NCI-H510A (cell line): ENCODE measurements at places on chromosomes 16 and 17.

GRCh38 chr17:39699818-39700147, at the start of gene ERBB2:
TSS of gene ERBB2 (plus strand) at chr17:39700064. CDS start at chr17:39700239, 175 bp downstream.
- DNase-seq: no peak

DNA sequence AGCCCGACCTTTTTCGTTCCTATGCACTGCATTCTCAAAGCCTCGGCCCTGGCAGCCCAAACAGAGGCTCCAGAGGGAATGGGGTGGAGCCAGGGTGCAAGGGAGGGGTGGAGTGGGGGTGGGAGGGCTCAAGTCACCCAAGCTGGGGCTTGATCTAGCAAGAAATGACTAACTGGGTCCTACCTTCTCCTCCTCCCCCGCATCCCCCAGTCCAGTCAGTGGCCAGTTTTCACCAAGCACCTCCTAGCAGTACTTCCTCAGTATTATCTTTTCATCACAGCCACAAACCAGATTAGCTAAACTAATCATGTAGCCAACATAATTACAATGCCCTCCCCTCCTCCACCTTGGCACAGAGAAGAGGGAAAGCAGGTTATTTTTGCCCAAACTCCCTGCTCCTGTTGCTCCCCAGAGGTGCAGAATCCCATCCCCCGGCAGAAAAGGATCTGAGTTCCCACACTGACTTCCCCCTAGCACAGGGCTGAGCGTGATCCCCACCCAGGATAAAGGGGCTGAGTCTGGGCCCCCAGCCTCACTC, 2.2 kb downstream of the JUP start:
- peak; percentile 56 for DNase-seq

DNA sequence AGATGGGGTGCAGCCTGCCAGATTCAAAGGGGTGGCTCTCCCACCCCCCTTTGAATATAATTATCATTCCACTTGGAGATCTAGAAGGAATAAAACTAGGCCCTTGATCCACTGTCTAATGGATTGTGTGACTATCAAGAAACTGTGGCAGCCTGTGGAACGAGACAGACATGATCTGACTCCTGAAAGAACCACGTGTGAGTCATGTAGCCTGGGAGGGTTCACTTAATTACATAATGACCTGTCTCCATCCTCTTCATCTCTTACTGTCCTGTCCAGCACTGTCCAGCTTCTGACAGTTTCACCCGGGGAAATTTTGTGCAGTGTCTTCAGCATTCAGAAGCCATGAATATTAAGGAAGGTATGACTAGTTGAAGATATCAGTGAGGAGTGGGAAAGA, 43.3 kb upstream of the CDH13 start:
- DNase-seq: no peak

- DNase-seq: no peak
Measured at GRCh38 chr17:15920758-15921239, 24.1 kb upstream of the ADORA2B start.

DNA sequence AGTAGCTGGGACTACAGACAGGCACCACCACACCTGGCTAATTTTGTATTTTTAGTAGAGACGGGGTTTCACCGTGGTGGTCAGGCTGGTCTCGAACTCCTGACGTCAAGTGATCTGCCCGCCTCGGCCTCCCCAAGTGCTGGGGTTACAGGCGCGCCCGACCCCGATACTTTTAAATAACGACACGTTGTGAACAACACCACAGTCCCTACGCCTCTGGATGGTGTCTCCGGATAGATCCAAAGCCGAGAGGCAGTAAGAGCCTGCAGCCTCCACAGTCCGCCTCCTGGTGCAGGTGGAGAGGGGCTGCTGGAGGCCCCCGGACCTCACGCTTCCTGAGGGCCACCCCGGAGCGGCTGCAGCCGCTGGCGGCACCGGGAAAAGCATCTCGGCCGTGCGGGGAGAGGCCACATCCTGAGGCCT, 741 bp upstream of the TLCD3A start:
- no peak for DNase-seq

DNA sequence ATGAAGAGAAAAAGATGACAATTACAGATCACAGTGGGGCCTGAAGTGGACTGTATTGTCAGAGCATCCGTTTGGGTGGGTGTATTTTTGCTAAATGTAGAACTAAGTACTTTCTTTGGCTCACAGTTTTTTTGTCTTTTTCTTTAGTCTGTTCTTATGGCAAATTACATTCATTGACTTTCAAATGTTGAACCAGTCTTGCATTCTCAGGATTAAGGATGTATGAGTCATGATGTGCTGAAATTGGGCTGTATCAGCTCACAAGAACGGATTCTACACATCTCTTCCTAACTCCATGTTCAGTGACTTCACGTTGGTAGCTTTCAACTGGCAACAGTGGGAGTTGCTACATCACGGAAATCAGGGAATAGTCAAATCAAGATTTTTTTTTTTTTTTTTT, 66.5 kb downstream of the TEX2 start:
- DNase-seq: no peak

GRCh38 chr17:74728702-74729075, 8.4 kb upstream of the RAB37 start:
- no peak for DNase-seq

DNA sequence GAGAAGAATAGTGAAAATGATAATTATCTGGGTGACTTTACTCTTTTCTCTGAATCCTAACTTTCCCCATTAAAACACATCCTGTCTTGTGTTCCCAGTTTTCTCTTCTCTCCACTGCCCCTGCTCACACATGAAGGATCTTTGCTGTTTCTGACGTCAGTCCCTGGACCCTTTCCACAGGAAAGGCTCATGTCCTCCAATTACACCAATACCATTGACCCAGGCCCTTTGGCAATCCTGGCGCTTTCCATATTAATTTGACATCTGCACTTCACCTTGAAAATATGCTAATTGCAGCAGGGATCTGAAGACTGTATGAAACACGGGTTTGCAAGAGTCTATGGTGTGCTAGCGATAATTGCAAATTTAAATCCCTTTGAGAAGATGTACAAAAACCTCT, 170.2 kb upstream of the GOT2 start:
- DNase-seq: no peak

GRCh38 chr17:43620581-43620980, 41.1 kb downstream of the MEOX1 start:
- no peak for DNase-seq

DNA sequence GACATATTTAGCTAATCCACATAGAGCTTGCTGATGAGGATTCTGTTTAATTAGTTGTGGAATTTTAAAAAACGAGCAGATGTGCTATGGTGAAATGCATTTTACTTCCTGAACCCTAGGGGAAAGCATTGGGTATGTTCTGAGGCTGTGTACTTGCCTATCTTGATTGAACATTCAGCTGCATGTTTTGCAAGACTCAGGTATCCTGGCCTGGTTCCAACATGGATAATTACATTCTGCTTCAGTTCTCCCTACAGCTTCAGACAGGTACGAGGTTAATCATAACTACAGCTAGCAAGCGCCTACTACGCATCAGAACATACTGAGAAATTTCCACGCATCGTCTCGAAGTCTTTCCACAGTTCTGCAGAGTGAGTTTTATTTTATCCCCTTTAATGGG, 77.0 kb downstream of the HS3ST2 start:
- DNase-seq: peak; percentile 53

GRCh38 chr16:12245921-12246720, 269.6 kb downstream of the SNX29 start:
- DNase-seq: peak; percentile 49

- DNase-seq: no peak
Measured at GRCh38 chr16:85491058-85491771, 121.9 kb upstream of the GSE1 start.

DNA sequence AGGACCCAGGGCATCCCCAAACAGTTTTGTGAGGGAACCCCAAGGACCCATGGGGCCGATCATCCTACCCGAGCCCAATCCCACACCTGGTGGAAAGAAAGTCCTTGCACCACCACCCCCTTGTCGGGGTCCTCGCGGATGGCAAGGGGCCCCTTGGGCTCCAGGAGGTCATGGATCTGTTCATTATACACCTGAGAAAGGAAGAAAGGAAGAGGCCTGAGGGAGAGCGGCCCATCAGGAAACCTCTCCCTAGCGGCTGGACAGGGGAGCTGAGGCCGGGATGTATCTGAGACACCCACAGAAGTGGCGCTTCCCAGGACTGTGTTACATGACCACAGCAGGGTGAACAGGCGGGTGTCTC, 12.8 kb downstream of the KIF18B start:
- DNase-seq: no peak
